ENCODE measurements at places on chromosomes 7 and 10.

DNA sequence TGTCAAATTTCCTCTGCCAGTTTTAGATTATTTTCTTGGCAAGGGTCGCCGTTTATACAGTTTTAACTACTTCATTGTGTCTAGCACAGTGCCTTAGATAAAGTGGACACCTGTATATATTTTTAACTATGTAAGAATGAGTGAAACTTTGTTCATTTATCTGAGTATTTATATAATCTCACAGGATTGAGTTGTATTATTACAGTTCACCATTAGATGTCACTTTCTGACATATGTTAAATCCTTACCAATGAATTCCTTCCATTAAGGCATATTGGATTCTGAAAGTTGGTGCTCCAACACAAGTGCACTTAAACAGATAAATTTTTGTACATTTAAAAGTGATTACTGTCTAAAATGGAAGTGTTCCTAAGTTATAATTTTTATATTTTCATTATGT, 43.0 kb downstream of the ZMYND11 start:
- DNase-seq, result no peak

DNA sequence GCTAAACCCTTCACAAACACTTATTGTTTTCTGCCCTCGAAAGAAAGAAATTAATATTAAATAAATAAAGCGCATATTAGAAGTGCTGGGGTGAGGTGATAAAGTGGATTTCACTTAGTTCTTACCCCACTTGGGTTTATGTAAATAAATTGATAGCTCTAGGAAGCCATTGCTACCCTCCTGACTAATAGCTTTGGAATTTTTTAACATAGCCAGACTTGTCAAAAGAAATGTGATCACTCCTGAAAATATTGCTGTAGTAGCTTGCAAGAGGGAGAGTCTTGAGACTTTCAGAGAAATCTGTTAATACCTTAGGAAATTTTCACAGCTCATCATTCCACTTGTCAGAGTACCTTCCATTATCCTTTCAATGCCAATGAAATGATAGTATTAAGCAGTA, 7.6 kb downstream of the ARL5B start:
- DNase-seq, result no peak

- no peak for DNase-seq
Observed at GRCh38 chr7:107506674-107507339, 37.0 kb downstream of the GPR22 start.

DNA sequence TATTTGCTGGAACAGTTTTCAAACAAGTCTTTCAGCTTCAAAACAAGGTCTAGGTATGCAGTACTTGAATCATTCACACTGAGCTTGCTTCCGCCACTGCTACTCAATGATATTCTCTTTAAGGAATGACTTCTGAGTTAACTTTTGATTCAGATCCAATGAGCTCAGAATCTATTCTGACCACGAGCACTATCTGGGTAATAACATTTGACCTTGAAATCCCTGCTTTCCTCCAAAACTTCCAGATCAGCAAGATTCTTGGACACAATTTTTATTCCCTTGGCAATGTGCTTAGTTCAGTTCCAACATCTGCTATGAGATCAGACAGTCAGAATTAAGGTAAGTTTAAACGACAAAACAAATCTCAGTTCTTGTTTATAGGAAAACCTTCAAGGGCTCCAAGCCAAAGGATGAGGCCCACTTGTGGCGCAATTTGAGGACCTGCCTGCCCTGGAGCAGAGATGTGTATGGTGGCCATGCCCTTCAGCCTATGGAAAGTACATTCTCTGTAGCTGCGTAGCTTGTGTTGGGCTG, 87.2 kb downstream of the RNF216 start:
- DNase-seq, result no peak

- no peak for DNase-seq
Observed at GRCh38 chr10:52756966-52757365, 15.6 kb downstream of the MBL2 start.

GRCh38 chr10:62386356-62387320, 12.5 kb downstream of the ZNF365 start:
- no peak for DNase-seq

GRCh38 chr7:17289074-17289645, 9.3 kb upstream of the AHR start:
- DNase-seq, result no peak

DNA sequence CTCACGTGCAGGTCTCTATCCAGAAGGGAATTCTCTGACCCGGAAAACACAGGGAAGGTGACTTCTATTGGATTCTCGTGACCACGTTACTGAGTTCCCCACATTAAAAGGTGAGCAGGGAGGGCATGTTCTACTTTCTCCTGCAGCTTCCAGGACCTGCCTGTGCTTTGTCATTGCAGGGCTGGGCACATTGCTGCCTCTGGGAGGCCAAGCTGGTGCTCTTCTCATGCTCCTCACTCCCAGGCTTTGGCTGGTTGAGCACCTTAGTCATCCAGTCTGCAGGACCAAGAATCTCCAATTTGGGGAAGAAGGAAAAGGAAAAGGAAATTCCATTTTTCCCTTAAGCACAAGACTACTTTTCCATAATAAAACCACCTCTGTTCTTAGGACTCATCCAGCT, 86.5 kb upstream of the TMEM72 start:
- no peak for DNase-seq

DNA sequence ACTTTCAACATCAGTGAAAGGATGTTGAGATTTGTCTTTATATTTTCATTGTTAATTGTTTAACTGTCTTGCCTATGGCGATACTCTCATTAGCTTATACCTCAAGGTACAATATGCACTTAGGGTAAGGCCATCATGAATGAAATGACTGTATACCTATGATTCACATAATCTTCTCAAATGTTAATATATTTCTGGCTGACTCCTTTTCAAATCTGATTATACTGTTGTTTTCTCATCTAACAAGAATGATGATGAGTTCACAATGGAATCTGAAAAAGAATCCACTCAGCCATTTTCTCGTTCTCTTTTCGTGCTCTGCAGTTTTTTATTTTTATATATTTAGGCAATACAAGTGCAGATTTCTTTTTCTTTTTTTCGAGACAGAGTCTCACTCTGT, 159.1 kb downstream of the ARHGAP12 start:
- no peak for DNase-seq

GRCh38 chr7:50329775-50330174, 25.3 kb downstream of the IKZF1 start:
- DNase-seq, result no peak

- DNase-seq, result no peak
Observed at GRCh38 chr7:70619130-70619529, 512.8 kb upstream of the GALNT17 start.
